Glomerular endothelial cell (primary cell): ENCODE measurements at places on chromosomes 5 and 9. TPM values are rescaled to one million over a fixed set of nuclear protein-coding genes. Genes with fewer than 3 reads are reported as not detected.

Gene SLC1A3
- total RNA-seq = not detected in 2 replicates

Gene WNT8A
- not detected in 2 replicates for total RNA-seq

Gene PCDHA9
- 0.06 and 0.19 TPM in 2 replicates for total RNA-seq

Gene ALAD
- total RNA-seq = 18.9 and 19.6 TPM in 2 replicates

Gene C5orf58
- not detected in 2 replicates for total RNA-seq

Gene HMMR
- 3.7 and 8.6 TPM in 2 replicates for total RNA-seq

Gene TRIM36
- total RNA-seq = 2.4 and 3.7 TPM in 2 replicates

Gene RPP25L
- 17.5 and 21.5 TPM in 2 replicates for total RNA-seq

Gene ADAMTS13
- total RNA-seq = 3.3 and 3.6 TPM in 2 replicates

Gene NLN
- 18.0 and 26.9 TPM in 2 replicates for total RNA-seq

Gene C5orf46
- not detected in 2 replicates for total RNA-seq

DNA sequence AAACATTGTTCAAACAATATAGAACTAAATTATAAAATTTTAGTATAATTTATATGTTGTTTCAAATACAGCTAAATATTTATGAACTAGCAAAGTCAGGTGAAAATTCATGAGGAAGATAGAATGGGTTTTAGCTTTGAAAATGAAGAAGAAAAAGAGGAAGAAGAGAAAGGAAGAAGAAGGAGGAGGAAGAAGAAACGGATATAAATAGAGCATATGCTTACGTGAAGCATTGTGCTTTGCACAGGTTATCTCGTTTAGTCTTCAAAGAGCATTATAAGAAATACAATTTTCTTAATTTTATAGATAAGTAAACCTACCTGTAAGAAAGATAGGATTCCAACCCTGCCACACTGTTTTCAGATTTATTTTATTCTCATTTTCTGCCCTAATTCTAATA lies 620.6 kb upstream of the DAB2 start:
- DNase-seq = no peak

DNA sequence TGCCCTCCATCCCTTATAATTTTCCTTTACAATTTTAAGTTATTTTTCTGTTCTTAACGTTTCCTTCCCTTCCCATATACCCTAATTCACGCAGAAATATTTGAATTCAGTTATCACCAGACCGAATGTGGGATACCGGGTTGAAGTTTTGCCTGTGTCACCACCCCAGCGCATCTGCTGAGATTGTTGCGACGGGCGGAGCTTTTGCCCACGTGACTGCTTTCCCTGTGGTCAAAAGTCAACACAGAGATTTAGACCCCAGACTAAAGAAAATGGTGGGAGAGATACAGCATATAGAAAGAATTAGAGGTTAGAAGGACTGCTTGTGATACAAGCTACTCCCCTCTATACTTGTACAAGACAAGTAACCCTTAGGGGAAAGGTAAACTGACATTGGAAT lies 326.4 kb upstream of the CTNND2 start:
- DNase-seq = no peak

- no peak for DNase-seq
Measured at GRCh38 chr9:13513716-13514444, 234.4 kb upstream of the MPDZ start.

DNA sequence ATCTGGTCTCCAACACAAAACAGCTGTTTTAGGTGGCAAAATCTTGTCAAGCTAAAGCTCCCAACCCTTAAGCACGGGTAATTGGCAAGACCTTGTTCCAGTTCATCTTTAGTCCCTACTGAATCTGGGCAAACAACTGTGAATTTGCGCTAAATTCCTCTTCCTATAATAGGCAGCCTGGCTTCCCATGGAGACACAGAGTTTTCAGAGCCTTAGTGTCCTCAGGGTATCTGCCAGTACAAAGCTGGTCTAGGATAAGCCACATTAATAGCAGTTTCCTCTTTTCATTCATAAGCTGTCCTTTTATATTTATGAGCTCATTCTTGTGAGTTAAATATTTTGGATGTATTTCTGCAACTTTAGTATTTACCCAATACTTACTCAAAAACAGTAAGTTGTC lies 59.5 kb downstream of the FGF10 start:
- DNase-seq = no peak

GRCh38 chr9:77028478-77028877 lies 9.0 kb downstream of the FOXB2 start:
- no peak for DNase-seq

DNA sequence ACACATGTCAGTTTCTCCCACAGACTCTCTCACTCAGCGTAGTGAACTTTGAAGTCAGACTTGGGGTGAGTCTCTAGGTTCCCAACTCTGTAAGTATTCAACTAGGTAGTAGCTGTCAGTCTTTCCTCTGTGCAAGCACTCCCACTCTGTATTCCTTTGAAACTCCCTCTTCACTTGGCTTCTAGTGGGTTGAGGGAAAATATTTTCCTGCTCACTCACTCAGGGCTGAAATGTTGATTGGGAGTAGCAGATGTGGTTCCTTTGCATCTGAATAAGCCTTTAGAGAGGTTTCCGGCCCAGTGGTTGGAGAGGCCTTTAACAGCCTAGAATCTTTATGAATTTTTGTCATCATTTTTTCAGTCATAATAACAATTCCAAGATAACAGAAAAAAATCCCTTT lies 18.1 kb upstream of the ARRDC3 start:
- no peak for DNase-seq

DNA sequence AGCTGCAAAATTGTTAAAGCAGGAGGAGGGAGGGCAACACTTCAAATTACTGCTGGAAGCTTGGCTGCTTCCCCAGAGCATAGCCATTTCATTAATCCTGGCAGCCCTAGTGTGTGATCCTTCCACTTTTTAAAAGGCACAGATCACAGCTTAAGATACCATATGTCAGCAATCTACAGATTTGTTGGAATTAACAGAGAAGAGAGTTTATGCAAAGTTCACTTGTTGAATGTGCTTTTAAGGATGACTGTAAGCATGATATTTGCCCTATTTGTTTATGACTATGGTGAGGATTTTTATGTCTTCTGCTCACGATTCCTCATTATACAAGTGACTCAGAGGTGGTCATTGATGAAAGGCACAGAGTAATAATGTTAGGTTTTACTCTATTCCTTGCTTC lies 156.0 kb upstream of the CDKN2B start:
- DNase-seq = no peak

- DNase-seq = no peak
Measured at GRCh38 chr5:127870914-127871313, 167.7 kb downstream of the CCDC192 start.

GRCh38 chr9:129160712-129161533 lies 17.1 kb downstream of the IER5L start:
- DNase-seq = no peak

DNA sequence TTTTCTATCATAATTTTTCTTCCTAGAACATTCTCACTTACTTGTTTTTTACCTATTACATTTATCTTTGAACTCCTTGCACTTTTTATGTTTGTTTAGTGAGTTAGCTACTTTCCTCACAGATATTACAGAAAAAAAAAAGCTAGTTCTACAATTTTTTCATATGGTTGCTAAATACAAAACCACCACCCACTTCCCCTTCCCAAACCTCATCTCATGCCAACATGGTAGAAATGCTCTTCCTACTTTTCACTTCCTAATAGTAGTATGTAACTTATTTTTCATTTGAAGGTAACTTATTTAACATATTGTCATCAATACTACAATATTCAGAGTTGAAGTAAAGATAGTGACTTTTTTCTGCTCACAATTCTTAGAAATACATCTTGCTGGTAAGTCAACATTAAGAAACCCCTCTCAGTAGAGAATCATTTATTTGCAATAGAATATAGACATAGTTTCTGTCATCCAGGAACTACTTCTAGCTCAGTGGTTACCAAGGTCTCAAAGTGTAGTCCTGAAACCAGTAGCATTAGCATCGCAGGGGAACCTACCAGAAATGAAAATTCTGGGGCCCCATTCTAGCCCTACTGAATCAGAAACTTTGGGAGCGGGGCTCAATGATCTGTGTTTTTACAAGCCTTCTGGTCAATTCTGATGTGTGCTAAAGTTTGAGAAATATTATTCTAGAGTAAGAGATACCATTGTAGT lies 1124.6 kb downstream of the DTWD2 start:
- DNase-seq = no peak

- DNase-seq = no peak
Measured at GRCh38 chr9:70479880-70480291, 65.4 kb upstream of the KLF9 start.

DNA sequence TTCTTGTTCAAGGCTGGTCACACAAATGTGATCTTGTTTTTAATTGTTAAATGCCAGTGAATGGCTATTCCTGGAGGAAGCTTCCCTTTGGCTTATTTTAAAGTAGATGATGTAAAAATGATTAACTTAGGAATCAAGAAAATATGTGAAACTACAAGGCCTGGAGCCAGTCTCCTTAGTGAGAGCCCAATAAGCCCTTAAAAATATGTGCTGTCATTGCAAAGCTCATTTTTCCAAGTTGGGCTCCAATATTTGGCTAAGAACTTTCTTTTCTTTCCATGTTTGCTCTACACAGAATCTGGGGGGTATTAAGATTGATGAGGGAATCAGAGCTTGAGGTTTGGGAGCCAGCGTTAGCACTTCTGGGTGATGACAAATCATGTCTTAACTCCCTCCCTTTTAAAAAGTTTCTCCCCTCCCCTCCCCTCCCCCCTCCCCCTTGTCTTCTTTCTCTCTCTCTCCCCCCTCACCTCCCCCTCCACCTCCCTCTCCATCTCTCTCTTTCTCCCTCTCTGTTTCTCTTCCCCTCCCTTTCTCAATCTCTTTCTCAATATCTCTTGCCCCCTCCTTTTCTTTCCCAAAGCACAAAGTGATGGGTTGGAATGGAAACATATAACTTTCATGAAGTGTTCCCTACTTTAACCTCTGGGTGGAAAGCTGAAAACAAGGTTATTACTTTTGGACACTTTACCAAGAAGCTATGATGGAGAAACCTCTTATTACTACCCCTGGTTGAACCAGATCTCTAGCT lies 86.0 kb downstream of the FBXL7 start:
- no peak for DNase-seq

GRCh38 chr9:130417602-130418001 lies 27.2 kb upstream of the ASS1 start:
- no peak for DNase-seq

GRCh38 chr9:110744715-110745384 lies 76.3 kb downstream of the MUSK start:
- DNase-seq = peak; percentile 63

DNA sequence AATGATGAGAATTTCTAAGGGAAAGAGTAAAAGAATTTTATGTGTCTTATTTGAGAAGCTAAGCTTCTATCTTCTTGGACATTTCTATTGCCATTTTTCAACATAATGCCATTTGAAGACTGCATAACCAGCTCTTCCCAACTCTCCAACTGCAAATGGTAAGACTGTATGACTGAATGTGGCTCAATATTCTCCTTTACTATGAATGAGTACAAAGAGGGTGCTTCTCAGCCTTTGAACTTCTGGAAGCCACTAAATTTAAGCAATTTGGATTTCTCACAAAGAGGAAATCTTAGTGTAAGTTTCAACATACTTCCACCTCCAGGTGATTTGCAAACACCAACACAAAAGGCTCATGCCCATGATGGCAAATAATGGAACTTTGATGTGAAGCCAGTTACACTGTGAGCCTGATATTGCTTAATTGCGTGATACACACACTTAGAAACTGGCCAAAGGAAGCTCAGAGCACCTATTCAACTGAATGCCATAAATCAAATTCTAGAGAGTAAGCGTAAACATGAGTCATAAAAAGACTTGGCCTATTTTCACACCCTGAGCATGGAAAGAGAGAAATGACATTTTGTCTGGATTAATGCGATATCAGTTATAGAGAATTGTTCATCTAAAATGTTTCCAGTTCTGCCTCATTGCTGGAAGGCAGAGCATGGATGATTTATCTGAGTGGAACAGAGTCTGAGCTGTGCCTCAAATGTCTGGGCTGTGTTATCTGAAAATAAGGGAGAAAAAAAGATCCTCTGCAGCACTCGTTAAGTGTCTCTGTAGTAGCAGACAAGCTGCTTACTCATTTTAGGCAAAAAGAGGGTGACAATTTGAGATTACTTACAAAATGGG lies 145.3 kb downstream of the PLK2 start:
- DNase-seq = no peak

GRCh38 chr5:131067636-131068035 lies 97.4 kb downstream of the HINT1 start:
- DNase-seq = no peak

- peak; percentile 23 for DNase-seq
Measured at GRCh38 chr5:98827161-98827560, 53.7 kb downstream of the RGMB start.

- DNase-seq = peak; percentile 18
Measured at GRCh38 chr5:148687427-148687826, 33.1 kb upstream of the HTR4 start.

- no peak for DNase-seq
Measured at GRCh38 chr5:68331192-68332079, 115.9 kb downstream of the PIK3R1 start.

GRCh38 chr5:145362266-145362665 lies 472.9 kb downstream of the PRELID2 start:
- DNase-seq = peak; percentile 62

GRCh38 chr9:4760122-4760521 lies 19.1 kb upstream of the AK3 start:
- DNase-seq = no peak

- no peak for DNase-seq
Measured at GRCh38 chr5:53970475-53970874, 339.9 kb downstream of the ARL15 start.

DNA sequence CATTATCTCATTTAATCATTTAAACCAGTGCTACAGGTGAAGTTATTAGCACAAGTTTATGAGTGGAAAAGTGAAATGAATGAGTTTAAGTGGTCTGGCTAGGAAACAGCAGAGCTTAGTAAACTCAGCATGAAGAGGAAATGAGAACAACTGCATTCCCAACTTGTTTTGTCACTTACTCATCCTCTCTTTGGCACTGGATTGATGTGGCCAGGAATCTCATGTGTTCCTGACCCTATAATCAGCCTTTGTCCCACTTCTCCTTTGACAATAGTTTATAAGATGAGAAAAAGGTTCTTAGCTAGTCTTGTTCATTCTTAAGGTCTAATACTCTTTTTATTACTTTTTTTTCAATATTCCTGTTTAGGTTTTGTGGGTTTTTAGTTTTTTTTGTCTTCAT lies 559.2 kb upstream of the TLE4 start:
- peak; percentile 29 for DNase-seq

DNA sequence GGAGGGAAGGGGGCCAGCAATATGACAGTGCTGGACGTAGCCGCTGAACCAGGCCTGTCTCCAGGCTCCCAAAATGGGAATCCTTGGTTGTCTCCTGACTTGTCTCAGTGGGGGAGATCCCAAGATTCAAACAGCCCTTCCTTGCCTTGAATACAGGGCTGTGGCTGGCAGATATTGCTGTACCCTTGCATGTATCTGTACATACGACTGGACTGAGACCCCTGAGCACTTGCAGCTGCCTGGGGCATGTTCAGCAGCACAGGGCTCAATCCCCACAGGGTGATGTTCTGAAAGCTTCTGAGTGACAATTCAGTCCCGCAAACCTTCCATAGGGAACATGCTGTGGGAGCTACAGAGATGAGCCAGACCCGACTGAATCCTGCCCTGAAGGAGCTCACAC lies 13.3 kb downstream of the OR13J1 start:
- DNase-seq = no peak

- no peak for DNase-seq
Measured at GRCh38 chr5:169178754-169179153, 122.2 kb downstream of the SLIT3 start.

- no peak for DNase-seq
Measured at GRCh38 chr5:86977190-86977589, 290.5 kb upstream of the RASA1 start.
